ENCODE measurements at places on chromosomes 16 and 17.

GRCh38 chr17:76582660-76583059 lies 3.0 kb downstream of the ST6GALNAC2 start:
- no peak for DNase-seq

DNA sequence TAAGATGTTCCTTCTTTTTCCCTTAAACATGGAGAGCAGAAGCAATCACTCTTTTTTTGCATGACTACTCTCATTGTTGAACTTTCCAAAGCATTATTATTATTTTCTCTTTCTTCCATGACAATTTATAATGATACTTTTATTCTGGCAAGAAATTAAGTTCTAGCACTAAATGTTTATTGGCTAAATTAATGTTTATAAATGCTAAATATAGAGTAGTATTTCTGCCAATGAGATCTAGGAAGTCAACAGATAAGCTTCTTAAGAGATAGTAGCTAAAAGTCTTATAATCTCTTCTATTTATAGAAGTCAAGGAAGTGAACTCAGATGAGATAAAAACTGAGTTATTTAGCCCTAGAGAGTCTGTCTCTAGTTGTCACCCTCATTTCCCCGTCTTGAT lies 920.1 kb downstream of the KCNJ2 start:
- DNase-seq, result no peak

DNA sequence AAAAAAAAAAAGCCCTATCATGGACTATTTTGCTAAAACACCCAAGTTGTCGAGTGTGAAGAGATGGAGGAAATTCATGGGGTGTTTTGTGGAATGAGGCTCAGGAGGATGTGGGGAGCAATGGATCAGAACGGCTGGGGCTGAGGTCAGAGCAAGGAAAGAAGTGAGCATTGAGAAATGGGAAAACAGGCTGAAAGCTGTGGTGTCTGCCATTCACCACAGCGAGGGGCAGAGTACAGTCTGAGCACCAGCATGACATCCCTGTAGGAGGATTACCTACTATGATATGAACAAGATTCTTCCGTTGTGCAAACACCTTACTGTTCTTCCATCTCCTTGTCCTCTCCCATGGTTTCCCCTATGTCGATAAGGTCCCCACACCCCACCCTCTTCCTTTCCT lies 193.1 kb downstream of the TMEM114 start:
- DNase-seq, result no peak

DNA sequence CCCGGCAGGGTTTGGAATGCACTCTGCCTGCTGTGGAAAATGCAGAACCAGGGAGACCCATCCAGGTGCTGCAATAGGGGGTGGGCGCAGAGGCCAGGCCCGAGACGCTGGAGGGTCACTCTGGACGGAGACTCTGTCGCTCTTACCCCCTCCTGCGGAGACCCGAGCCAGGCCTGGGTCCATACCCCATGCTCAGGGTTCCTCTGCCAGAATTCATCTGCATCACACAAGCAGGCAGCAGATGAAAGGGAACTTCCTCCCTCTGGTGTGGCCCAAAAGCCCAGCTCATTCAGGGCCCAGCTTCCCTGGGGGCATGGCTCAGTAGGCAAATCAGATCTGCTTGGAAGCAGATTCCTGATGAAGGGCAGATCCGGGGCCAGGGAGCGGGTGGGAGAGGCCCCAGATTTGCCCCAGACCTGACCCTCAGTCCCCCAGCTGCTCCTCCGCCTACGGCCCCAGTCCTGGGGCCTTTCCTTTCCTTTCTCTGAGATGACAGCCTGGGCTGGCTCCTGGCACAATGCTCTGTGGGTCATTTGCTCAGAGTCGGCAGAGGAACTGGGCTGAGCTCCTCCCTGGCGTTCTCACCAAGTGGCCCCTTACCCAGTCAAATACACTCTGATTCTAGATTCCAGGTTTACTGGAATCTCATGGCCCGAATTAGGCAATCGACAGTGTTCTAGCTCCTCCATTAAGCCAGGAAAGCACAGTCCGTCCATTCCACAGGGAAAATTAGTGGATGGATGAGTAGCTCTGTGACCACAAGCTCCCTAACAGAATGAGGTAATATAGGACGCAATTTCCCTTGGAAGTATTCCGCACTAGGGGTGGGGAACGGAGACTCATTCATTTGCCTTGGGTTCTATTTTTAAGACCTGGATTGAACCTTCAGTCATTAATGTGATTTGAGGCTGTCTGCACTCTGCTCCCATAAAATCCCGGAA lies 19.1 kb upstream of the RASD1 start:
- peak; percentile 76 for DNase-seq

GRCh38 chr17:18362698-18363100 lies 651 bp downstream of the SHMT1 start:
- DNase-seq, result peak; percentile 70

All from SK-N-SH (cell line).